ENCODE measurements at places on chromosomes 5 and 9. TPM values are rescaled to one million over a fixed set of nuclear protein-coding genes. Genes with fewer than 3 reads are reported as not detected.

DNA sequence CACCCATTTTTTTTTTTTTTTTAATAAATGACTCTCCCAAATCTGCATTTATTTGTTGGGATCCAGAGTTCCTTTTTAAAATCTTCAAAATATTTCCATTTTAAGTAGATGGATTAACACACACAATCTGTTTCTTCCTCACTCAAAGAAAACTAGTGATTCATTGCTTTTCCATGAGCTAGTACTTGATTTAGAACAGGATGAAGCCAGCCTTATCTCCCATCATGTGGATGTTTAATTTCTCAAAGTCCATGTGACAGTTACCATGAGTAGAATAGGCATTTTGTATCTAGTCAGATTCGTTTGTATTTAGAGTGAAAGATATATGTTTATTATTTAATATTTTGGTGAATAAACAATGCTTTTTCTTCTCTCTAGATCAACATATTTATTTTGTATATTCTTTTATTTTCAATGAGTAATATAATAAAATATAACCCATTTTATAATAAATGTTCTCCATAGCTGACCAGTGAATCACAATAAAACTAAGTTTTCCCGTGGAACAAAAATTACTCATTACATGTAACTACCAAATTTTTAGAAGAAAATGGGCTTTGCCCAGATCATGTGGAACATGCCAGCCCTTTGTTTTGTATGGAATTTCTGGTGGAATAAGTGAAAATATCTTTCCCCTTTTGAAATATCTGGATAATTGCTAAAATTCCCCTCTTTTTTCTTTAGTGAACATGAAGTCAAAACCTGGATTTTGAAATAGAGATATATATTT lies 54.9 kb upstream of the RPS23 start:
- H3K4me1 ChIP-seq = peaks cover 26% of the 10 kb centered on the region
- DNase-seq = no peak
- H3K36me3 ChIP-seq = no peaks in the 10 kb centered on the region
- H3K4me3 ChIP-seq = no peak overlapping the region

DNA sequence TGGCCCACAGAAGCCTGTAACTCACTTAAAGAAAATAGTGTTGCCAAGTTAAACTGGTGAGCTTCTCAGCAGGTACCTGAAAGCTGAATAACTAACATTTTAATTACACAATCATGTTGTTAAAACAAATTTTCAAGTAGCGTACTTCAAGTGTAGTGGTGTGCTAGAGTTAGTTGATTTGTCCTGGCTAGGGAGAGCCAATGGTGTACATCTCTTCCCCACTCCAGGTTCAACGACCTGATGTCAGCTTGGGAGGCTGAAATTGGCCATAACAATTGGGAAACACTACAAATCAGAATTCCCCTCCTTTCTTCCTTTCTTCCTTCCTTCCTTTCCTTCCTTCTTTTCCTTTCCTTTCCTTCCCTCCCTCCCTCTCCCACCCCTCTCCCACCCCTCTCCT lies 295.3 kb upstream of the SLC24A2 start:
- H3K36me3 ChIP-seq = no peaks in the 10 kb centered on the region
- DNase-seq = no peak
- H3K4me3 ChIP-seq = no peak overlapping the region
- no peaks in the 10 kb centered on the region for H3K4me1 ChIP-seq
- H3K27ac ChIP-seq = no peak overlapping the region
- H3K27me3 ChIP-seq = no peaks in the 10 kb centered on the region

DNA sequence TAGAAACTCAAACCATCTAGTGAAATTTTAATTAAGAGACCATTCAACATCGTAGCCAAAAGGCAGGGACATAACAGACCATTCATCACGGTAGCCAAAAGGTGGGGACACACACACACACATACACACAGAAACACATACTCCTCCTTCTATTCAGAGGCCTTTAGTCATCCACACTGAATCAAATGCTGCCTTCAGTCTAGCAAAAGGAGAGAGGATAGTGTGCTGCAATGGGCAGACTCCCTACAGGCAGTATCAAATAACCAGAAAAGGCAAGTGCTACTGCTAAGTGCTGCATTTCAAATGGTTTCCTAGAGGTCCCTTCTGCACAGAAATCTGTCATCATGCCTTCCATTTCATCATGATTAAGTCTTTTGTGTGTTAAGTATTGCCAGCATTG lies 303.9 kb downstream of the TRIM32 start:
- no peaks in the 10 kb centered on the region for H3K27me3 ChIP-seq
- H3K36me3 ChIP-seq = no peaks in the 10 kb centered on the region
- no peak overlapping the region for H3K4me3 ChIP-seq
- H3K27ac ChIP-seq = no peak overlapping the region
- no peak for DNase-seq

DNA sequence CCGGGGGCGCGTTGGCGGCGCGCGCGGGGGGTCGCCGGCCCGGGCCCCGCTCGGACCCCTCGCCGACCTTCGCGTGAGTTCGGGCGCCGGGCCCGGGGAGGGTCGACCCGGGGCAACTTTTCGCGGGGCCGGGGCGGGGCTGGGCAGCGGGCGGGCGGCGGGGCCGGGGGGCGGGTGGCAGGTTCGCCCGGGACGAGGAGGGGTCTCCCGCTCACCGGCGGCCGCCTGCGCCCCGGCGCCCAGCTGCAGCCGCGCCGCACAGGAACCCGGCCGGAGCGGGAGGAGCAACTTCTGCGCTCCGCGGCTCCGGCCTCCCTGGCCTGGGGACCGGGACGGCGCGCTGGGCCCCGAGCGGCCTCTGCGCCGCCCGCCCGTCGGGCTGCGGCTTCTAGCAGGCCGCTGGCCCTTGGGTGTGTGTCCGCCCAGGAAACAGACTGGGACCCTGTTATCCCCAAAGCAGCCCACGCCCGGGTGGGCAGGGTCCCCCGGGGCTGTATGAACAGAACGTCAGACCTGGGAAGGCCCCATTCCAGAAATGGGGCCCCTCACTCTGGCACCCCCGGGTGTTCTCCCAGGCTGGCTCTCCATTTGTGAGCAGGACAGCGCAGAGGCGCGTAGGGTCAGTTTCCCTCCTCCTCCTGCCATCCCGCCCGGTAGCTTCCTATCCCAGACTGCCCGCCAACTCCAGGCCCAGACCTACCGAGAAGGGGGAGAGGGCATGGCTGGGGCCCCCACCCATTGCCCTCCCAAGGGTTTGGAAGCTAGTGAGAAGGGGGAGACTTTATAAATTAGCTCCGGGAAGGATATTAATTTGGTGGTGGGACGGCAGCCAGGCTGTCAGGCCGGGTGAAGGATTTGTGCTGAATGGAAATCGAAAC lies 708 bp downstream of the RXRA start:
- H3K27ac ChIP-seq = peak overlapping the region; percentile 16
- DNase-seq = peak; percentile 63
- H3K4me3 ChIP-seq = peak overlapping the region; percentile 82
- H3K36me3 ChIP-seq = peaks cover 3% of the 10 kb centered on the region

DNA sequence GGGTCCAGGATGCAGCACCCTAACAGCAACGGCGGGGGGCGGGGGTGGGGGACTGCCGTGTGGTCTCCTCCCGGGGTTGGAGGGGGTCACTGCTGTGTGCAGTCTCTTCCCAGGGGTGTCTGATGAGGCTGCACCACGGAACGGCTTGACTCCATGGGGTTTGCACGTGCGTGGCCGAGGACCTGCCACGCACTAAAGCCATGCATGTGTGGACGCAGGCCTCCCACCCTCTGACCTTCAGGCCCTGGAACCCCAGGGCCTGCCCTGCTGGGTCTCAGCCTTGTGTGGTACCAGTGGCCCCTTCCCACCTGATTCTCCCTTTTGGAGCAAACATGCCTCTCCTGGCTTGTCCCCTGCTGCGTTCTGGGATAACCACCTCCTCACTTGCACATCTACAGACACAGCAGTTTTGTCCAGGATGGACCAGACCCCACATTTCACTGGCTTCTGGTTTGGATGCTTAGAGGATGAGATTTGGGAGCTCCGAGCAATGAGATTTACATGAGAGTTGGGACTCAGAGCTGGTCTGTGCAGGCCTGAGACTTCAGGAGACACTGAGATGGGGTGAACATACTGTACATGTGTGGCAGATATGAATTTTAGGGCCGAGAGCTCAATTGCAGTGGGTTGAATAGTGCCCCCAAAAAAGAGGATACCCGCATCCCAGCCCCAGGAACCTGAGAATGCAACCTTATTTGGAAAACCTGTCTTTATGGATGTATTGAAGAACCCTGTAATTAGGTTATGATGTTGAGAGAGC lies 45.8 kb downstream of the SLC12A7 start:
- peaks cover 20% of the 10 kb centered on the region for H3K36me3 ChIP-seq
- no peaks in the 10 kb centered on the region for H3K4me1 ChIP-seq
- H3K27me3 ChIP-seq = no peaks in the 10 kb centered on the region
- no peak for DNase-seq

- DNase-seq = no peak
- no peak overlapping the region for H3K27ac ChIP-seq
- H3K36me3 ChIP-seq = no peaks in the 10 kb centered on the region
- no peak overlapping the region for H3K4me3 ChIP-seq
- no peaks in the 10 kb centered on the region for H3K4me1 ChIP-seq
Observed at GRCh38 chr9:72935595-72935994, 17.3 kb downstream of the ALDH1A1 start.

DNA sequence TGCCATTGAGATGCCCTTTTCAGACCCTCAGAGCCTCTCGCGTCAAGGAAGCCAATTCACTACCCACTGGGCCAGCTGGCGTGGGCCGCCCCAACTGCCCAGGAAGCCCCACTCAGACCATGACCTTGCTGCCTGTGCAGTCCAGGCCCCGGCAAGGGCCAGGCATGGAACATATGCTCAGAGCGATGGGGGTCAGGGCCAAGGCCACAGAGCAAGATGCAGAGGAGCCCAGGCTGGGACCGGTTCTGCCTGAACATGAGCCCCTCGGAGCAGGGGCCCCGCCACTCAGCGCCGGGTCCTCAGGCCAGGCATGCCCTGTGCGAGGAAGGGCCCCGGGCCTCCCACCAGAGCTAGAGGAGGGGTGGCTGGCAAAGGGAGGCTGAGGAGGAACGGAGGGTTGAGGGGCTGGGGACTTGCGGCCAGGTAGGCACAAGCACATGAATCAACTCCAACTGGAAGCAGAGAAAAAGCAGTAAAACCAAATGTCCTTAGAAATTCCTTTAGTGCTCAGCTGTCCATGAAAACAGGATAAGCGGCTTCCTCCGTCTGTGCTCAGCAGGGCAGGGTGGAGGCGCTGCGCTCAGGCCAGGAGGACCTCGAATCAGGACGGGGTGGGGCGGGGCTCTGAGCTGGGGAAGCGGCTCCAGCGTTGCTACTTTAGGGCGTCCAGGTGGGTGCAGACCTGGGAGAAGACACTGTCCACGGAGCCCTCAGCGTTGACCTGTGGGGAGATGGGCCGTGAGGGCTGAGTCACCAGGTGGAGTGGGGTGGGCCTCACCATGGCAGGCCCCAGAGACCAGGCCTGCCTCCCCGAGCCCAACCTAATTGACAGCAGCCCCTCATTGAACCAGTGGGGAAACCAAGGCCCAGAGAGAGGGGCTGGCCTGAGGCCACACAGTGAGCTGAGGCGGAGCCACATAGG lies 9.9 kb downstream of the AK1 start:
- H3K27ac ChIP-seq = no peak overlapping the region
- H3K4me1 ChIP-seq = no peaks in the 10 kb centered on the region
- H3K4me3 ChIP-seq = no peak overlapping the region
- H3K27me3 ChIP-seq = no peaks in the 10 kb centered on the region
- no peak for DNase-seq
- peaks cover 18% of the 10 kb centered on the region for H3K36me3 ChIP-seq

- no peaks in the 10 kb centered on the region for H3K27me3 ChIP-seq
- no peak overlapping the region for H3K27ac ChIP-seq
- H3K36me3 ChIP-seq = no peaks in the 10 kb centered on the region
Observed at GRCh38 chr9:77876091-77876490, 155.5 kb downstream of the GNAQ start.

- no peak overlapping the region for H3K27ac ChIP-seq
- H3K4me1 ChIP-seq = no peaks in the 10 kb centered on the region
- no peak for DNase-seq
- H3K27me3 ChIP-seq = no peaks in the 10 kb centered on the region
- H3K36me3 ChIP-seq = no peaks in the 10 kb centered on the region
Observed at GRCh38 chr5:60856066-60856465, 12.0 kb upstream of the ELOVL7 start.

DNA sequence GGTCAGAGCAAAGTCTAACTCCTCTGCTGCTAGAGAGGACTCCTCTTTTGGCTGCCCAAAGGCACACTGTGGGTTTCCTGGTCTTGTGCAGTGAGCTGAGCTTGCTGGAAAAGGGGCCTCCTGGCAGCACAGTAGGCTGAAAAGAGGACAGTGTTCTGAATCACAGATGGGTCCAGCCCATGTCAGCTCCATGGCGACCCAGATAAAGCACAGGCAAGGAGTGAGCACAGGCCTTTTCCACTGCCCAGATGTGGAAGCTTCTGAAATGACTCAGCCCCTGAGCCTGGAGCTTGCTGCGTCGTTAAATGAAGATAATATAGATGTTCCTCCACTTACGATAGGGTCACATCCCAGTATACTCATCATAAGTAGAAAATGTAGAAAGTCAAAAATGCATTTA lies 8.1 kb downstream of the CCDC180 start:
- no peak overlapping the region for H3K4me3 ChIP-seq
- no peak for DNase-seq
- H3K27me3 ChIP-seq = no peaks in the 10 kb centered on the region
- H3K36me3 ChIP-seq = no peaks in the 10 kb centered on the region

- DNase-seq = no peak
- H3K36me3 ChIP-seq = no peaks in the 10 kb centered on the region
Observed at GRCh38 chr9:124210697-124211096, 47.1 kb upstream of the NEK6 start.

- no peaks in the 10 kb centered on the region for H3K36me3 ChIP-seq
- peak overlapping the region; percentile 66 for H3K4me3 ChIP-seq
- no peak for DNase-seq
- peaks cover 16% of the 10 kb centered on the region for H3K4me1 ChIP-seq
Observed at GRCh38 chr5:43313854-43314457, 744 bp upstream of the HMGCS1 start.

- H3K36me3 ChIP-seq = no peaks in the 10 kb centered on the region
- no peaks in the 10 kb centered on the region for H3K4me1 ChIP-seq
- DNase-seq = no peak
- H3K4me3 ChIP-seq = no peak within 1 kb of the TSS
- no peak within 1 kb of the TSS for H3K27ac ChIP-seq
Observed at GRCh38 chr5:58491216-58491892, at the start of gene GAPT. Gene GAPT (plus strand): TSS chr5:58491435. CDS start chr5:58494537, 3,102 bp downstream.

- DNase-seq = no peak
- H3K4me1 ChIP-seq = no peaks in the 10 kb centered on the region
- H3K27ac ChIP-seq = no peak overlapping the region
- no peak overlapping the region for H3K4me3 ChIP-seq
- H3K27me3 ChIP-seq = no peaks in the 10 kb centered on the region
Observed at GRCh38 chr5:80109646-80110478, 74.7 kb downstream of the THBS4 start.

- no peaks in the 10 kb centered on the region for H3K27me3 ChIP-seq
- H3K4me3 ChIP-seq = no peak overlapping the region
- peaks cover 58% of the 10 kb centered on the region for H3K4me1 ChIP-seq
- DNase-seq = no peak
- H3K27ac ChIP-seq = peak overlapping the region; percentile 84
- no peaks in the 10 kb centered on the region for H3K36me3 ChIP-seq
Observed at GRCh38 chr5:147534172-147534951, 24.5 kb upstream of the DPYSL3 start.

Gene CDO1
- total RNA-seq = 6.8 TPM

Gene MTREX
- total RNA-seq = 93.3 TPM

Gene CDX1
- 1.8 TPM for total RNA-seq

Gene IL5
- total RNA-seq = not detected
